ENCODE measurements at places on chromosomes 5 and 9. TPM values are rescaled to one million over a fixed set of nuclear protein-coding genes. Genes with fewer than 3 reads are reported as not detected.
A peak's percentile ranks its signal among the peaks of the same experiment; 100 is the strongest.

Gene GPR150
- 0.23 TPM for total RNA-seq

Gene FCN2
- not detected for total RNA-seq

DNA sequence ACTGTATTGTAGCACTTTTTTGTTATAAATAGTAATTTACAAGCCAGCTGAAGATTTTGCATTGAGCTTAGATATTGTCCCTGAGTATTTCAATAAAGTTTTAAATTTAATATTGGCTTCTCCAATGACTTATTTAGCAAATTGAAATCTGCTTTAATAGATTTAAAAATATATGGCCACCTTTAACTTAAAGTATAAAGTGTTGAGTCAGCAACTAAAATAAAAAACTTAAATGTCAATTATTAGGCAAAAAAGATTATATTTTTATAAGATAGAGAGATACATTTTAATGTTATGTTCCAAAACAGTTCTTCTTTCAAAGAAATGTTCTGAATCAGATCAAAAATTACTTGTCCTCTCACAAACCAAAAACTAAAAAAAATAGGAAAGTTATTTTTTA, 60.7 kb downstream of the OSMR start:
- DNase-seq: no peak

DNA sequence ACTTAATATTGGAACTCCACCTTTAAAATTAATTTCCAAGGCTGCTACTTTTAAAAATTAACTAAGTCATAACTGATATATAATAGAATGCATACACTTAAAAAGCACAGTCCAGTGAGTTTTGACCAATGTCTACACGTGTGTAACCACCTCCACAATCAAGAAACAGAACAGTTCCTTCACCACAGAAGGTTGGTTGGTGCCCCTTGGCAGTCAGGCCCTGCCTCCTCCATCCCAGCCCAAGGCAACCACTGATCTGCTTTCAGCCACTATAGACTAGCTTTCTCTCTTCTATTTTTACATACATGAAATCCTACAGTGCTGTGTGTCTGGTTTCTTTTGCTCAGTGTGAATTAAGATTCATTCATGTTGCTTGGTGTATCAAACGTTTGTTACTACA, 215.2 kb downstream of the CRB2 start:
- DNase-seq: no peak

DNA sequence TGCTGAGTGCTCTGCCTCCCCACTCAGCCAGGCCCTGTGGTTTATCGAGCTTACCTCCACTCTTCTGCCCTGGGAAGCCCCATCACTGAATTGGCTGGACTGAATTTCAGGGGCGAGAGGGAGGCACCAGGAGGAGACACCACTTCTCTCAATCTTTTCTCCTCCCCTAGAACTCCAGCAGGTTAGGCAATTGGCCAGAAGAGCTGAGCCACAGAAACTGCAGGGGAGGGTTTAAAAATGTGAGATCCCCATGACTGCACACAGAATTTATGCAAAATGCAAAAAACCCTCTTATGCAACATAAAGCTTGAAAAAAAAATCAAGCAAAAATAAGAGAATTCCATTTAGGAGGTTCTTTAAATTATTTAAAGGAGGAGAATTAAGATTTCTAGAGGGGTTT, 29.9 kb downstream of the TUT7 start:
- DNase-seq: no peak

- DNase-seq: no peak
These were observed at the start of gene SUSD3 for GRCh38 chr9:93058355-93059010. TSS of gene SUSD3 (plus strand) at chr9:93058701. CDS start at chr9:93058743, 42 bp downstream.

DNA sequence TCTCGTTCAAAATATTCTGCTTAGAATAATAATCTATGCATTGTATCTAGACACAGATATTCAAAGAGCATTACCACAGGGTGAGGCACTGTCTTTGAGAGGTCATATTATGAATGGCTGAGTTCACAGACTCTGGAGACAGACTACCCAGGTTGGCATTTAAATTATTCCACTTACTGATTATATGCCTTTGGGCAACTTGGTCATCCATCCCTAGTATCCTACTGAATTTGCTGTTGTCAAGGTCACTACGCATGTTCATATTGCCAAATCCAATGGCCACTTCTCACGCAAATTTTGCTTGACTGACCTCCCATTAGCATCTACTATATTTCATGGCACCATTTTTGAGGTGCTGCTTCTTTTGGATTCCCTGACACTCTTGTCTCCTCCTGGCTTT, 498.6 kb upstream of the TLE4 start:
- no peak for DNase-seq

Gene QRFP
- total RNA-seq: not detected

DNA sequence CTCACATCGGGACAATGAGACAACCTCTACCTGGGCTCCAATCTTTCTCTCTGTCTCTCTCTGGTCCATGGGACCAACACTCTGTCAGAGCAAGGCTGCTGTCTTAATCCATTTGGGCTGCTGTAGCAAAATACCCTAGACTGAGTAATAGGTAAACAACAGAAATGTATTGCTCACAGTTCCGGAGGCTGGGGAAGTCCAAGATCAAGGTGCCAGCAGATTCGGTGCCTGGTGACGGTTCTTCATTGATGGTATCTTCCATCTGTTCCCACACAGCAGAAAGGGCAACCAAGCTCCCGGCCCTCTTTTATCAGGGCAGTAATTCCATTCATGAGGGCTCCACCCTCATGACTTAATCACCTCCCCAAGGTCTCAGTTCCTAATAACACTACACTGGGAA, 61.3 kb upstream of the SPOCK1 start:
- DNase-seq: no peak

DNA sequence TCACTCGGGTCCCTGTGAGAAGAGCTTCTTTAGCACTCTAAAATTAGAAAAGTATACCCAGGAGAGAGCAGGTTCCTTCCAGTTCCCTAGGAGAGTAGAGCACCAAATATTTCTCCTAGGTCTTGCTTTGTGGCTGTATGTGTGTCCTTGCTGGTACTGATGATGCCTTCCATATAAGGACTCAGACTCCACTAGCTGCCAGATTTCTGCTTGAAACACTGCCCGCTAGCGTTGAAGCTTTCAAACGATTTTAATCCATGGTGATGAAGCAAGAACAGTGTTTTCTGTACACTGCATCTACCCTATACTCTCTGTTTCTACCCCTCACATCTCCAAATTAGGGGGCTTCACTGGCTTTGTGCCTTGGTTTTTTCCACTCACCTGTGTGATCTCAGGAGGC, 2.4 kb upstream of the SMC2 start:
- no peak for DNase-seq

Gene FBXL7
- 29.9 TPM for total RNA-seq

Gene ZBTB5
- total RNA-seq: 6.9 TPM

- DNase-seq: no peak
These were observed 173.5 kb upstream of the NREP start for GRCh38 chr5:111930449-111930848.

- no peak for DNase-seq
These were observed 42.6 kb upstream of the ANKRD18A start for GRCh38 chr9:38662763-38663593.

- no peak for DNase-seq
These were observed 103.8 kb downstream of the PCSK1 start for GRCh38 chr5:96329289-96329688.

DNA sequence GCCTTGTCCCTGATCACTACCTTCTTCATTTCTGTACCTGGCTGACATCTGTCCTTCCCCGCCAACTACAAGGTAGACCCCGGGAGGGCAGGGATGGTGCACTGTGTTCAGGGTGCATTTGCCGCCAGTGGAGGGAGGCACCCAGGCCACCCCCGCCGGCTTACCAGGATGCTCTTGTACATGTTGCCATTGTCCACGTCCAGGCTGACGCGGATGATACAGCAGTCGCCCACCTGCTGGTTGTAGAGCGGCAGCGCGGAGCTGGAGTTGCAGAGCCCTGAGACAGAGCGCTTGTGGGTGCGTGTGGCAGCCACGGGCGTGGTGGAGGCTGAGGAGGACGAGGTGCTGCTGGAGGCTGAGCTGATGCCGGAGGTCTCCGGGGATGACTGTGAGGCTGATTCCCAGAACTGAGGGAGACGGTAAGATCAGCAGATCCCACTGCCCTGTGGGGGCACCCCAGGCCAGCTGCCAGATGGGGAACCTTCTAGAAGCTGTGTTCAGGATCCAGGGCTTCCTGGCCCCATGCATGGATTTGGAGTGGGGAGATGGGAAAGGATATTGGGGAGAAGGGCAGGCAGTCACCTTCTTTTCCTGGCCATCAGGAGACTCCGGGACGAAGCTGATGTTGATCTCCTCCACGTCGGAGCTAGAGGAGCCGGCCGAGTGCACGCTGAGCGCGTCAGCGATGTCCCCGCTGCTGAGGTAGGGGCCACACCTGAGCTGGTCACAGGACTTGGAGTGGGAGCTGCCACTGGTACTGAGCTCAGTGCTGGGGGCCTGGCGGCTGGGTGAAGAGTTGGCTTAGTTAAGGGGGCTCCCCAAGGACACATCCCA, 19.5 kb downstream of the RALGDS start:
- peak; percentile 79 for DNase-seq

- peak; percentile 93 for DNase-seq
These were observed 55.3 kb downstream of the ZNF366 start for GRCh38 chr5:72451741-72452505.

Gene RANBP17
- total RNA-seq: 24.3 TPM

Gene TSSK1B
- not detected for total RNA-seq

DNA sequence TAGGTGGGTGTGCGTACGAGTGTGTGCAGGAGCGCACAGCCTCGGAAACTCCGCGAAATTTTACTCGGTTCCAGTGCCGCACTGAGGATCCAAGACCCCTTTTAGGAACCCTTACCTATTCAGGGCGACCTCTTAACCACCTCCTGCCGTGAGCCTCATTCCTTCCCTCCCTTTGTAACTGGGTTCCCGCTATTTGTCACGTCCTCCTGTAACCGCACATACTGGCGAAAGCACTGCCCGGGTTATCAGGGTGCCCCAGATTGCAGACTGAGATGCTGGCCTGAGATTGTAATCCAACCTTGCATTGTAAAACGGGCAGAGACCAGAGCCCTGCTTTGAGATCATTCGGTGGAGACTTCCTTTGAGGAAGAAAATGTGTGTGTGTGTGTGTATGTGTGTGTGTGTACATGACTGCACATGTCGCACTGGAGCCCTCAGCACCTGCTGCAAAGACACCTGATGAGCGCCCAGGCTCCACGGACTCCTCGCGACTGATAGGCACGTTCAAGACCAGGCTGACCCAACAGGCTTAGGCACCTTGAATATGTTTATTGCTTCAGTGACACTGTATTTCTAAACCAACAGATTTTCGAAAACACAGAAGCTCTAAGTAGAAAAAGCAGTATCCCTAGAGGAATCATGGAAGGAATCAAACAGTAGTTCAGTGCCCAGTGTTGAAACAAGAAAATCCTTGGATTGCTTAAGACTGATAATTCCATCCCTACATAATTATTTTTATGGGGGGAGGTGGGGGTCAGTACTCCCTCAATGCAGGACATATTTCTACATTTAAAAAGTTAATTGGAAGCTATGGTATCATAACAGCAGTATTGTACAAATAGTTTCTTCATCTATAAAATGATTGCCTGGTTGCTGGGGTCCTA, 86.5 kb upstream of the TNFAIP8 start:
- peak; percentile 81 for DNase-seq

Gene PCDHGB4
- 4.8 TPM for total RNA-seq

DNA sequence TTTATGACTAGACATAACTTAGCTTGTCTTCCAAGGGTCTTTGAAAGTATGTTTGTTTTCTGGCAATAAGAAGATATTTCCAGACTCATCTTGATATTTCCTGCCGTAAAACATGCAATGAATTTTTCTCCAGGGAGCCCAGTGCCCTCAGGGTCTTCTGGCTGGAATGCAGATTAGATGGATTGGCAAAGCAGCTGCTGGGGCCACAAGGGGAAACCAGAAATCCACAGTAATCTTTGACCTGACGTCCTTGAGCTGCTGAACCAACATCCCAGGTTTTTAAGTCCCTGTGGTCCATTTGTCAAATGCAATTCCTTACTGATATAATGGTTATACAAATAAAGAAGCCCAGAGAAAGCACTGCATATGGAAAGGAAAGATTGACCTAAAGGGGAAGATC, 93.0 kb downstream of the THBS4 start:
- no peak for DNase-seq

- DNase-seq: peak; percentile 78
These were observed 58.3 kb upstream of the ANGPTL2 start for GRCh38 chr9:127180457-127181314.

DNA sequence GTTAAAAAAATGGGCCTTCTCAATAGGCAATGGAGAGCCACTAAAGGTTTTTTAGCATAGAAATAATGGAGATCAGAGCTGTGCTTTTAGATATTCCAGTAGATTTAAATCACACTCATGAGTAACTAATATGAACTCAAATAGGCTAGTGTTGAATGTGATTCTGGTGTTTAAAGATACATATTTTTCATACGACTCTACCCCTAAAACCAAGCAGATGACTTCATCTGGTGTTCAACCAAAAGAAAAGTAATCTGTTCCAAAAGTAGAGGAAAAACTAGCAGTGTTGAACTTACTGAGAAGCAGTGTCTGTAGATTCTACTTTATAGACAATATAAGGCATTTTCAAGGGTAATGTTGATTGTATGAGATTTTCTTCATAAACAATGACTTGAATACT, 138.1 kb downstream of the TSSK1B start:
- no peak for DNase-seq

- no peak for DNase-seq
These were observed 30.2 kb downstream of the CACNA1B start for GRCh38 chr9:137907776-137908175.
